T-helper 2 cell treated with Interferon-gamma antibody and Interleukin-4, amounts not matched to agents 5 μg/mL and 100 μg/mL, for 36 hours (primary cell): ENCODE measurements at places on chromosomes 2 and 18.

DNA sequence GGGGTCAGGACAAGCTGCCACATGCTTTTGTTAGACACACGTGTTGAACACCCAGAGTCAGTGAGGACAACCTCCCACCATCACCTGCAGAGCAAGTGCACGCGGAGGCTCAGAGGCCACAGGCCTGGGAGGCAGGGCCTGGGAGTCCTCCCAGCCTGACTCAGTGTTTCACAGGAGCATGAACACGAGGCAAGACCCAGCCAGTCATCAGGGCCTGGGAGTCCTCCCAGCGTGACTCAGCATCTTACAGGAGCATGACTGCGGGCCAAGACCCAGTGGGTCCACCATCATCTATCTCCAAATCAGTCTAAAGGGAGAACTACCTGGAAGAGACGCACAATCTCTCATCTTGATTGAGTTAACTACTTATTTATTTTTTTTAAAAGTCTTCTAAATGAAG lies 112.6 kb upstream of the PXDN start:
- no peaks in the 10 kb centered on the region for H3K4me1 ChIP-seq
- H3K27me3 ChIP-seq, result peaks cover 31% of the 10 kb centered on the region
- no peak for DNase-seq
- no peak overlapping the region for H3K27ac ChIP-seq

GRCh38 chr2:182101263-182101662 lies 115.6 kb downstream of the PPP1R1C start:
- H3K4me1 ChIP-seq, result no peaks in the 10 kb centered on the region
- peaks cover 2% of the 10 kb centered on the region for H3K27me3 ChIP-seq
- no peak for DNase-seq
- no peaks in the 10 kb centered on the region for H3K36me3 ChIP-seq

GRCh38 chr2:28981620-28982376 lies 700 bp downstream of the TOGARAM2 start:
- H3K27me3 ChIP-seq, result no peaks in the 10 kb centered on the region
- no peak overlapping the region for H3K27ac ChIP-seq
- DNase-seq, result no peak
- H3K4me1 ChIP-seq, result no peaks in the 10 kb centered on the region
- no peak overlapping the region for H3K4me3 ChIP-seq

DNA sequence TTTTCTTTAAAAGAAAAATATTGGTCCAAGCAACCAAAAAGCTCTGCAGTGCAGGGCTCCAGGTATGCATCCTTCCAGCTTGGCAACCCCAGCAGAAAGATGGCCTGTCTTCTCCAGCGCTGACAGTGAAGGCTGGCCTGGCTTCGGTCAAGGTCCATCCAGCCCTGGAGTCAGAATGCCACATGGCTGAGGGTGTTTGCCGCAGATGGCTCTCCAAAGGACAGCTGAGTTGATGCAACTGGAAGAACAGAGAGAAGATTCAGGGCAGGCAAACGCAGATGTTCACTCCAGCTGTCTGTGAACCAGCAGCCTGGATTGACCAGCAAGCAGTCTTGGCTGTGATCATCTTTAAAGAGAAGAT lies 51.4 kb downstream of the MARCO start:
- H3K4me1 ChIP-seq, result no peaks in the 10 kb centered on the region
- no peak for DNase-seq
- H3K27ac ChIP-seq, result no peak overlapping the region
- H3K4me3 ChIP-seq, result no peak overlapping the region

DNA sequence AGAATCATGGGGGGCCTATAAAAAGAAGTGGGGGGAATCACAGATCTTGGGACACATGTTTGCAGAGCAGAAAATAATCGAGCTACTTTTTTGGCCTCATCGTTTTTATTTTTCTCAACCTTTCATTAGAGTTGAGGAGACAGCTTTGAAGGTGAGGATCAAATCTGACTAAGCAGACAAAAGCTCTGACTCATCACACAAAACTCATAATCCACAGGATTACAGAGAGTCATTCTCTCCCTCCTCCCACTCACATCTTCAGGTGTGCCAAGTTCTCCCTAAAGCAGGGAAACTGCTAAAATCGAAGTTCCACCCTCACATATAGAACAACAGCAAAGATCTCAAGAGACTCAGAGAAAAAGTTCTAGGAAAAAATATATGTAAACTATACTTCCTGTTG lies 15.6 kb downstream of the BAZ2B start:
- H3K4me1 ChIP-seq, result no peaks in the 10 kb centered on the region
- H3K4me3 ChIP-seq, result no peak overlapping the region
- no peak overlapping the region for H3K27ac ChIP-seq
- H3K27me3 ChIP-seq, result no peaks in the 10 kb centered on the region

DNA sequence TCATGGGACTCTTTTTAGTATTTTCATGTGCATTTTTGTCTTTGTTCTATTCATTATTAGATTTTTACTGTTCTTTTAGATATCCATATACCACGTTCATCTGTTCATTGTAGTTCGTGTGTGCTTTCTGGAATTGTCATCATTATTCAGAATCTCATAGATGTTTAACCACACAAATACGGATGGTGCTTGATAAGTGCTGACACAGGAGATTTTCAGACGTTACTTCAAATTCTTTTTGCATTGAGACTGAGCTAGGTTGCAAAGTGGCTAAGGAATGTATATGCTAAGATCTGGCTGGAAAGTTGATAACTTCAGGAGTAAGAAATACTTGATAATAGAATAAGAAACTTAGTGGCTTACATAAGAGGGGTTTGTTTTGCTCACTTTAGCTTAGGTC lies 153.6 kb downstream of the CTNNA2 start:
- H3K4me3 ChIP-seq, result no peak overlapping the region
- H3K27ac ChIP-seq, result no peak overlapping the region
- no peak for DNase-seq
- no peaks in the 10 kb centered on the region for H3K27me3 ChIP-seq

DNA sequence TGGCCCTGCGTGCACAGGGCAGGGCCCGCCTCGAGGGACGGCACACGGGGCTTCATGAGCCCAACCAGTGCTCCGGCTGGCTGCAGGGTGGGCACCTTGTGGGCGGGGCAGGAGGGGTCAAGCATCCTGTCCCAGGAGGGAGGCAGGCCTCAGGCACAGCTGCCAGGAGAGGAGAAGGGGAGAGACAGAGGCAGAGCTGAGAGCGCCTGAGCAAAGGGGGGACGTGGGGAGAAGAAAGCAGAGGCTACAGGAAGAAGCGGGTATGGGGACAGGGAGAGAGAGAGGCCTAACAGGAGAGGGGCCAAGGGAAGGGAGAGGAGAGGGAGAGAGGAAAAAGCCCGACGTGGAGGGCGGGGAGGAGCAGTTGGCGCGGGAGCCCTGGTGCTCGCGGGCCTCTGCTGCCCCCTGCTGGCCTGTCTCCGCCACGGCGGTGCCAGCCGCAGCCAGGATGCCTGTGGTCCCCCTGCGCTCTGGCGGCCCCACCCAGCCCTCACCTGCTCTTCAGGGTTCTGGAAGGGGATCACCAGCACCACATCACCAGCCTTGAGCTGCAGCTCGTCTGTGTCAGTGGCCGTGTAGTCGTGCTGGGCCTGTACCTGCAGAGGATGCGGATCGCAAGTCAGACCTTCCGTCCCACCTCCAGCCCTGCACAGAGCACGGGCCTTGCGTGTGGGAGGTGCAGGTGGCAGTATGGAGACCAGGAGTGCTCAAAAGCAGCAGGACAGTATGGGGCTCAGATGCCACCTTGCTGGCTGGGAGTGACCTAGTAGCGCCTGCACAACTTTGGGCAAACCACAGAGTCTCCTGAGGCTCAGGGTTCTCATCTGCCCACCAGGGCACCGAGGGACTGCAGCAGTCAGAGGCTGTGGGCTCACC lies 56.8 kb downstream of the BIN1 start:
- no peak overlapping the region for H3K4me3 ChIP-seq
- H3K27me3 ChIP-seq, result no peaks in the 10 kb centered on the region
- H3K36me3 ChIP-seq, result peaks cover 12% of the 10 kb centered on the region
- DNase-seq, result peak; percentile 32
- no peaks in the 10 kb centered on the region for H3K4me1 ChIP-seq
- peak overlapping the region; percentile 55 for H3K27ac ChIP-seq

DNA sequence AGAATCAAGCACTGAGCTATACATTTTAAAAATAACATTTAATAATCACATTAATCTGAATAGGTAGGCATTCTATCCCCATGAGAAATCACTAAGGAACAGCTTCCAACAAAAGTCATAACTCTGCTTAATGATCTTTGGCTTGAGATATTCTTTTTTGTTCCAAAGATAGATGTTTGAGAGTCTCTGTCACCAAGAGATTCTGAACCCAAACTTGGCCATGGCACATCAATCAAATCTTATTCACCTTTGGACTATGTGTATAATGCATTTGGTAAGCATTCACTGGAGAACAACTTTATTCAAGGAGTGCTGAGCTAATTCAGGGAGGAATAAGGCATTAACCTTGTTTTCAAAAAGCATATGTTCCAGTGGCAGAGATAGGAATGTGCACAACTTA lies 743.3 kb downstream of the SLC4A3 start:
- H3K27me3 ChIP-seq, result no peaks in the 10 kb centered on the region
- H3K4me3 ChIP-seq, result no peak overlapping the region
- no peaks in the 10 kb centered on the region for H3K4me1 ChIP-seq
- H3K36me3 ChIP-seq, result no peaks in the 10 kb centered on the region

- no peaks in the 10 kb centered on the region for H3K36me3 ChIP-seq
- no peak overlapping the region for H3K4me3 ChIP-seq
- DNase-seq, result no peak
- peaks cover 2% of the 10 kb centered on the region for H3K27me3 ChIP-seq
- no peaks in the 10 kb centered on the region for H3K4me1 ChIP-seq
Measured at GRCh38 chr2:3108105-3108504, 269.5 kb downstream of the EIPR1 start.

GRCh38 chr2:195824478-195824877 lies 167.5 kb downstream of the SLC39A10 start:
- H3K4me3 ChIP-seq, result no peak overlapping the region
- peaks cover 3% of the 10 kb centered on the region for H3K27me3 ChIP-seq
- H3K36me3 ChIP-seq, result no peaks in the 10 kb centered on the region
- H3K27ac ChIP-seq, result no peak overlapping the region
- no peak for DNase-seq
- peaks cover 3% of the 10 kb centered on the region for H3K4me1 ChIP-seq

DNA sequence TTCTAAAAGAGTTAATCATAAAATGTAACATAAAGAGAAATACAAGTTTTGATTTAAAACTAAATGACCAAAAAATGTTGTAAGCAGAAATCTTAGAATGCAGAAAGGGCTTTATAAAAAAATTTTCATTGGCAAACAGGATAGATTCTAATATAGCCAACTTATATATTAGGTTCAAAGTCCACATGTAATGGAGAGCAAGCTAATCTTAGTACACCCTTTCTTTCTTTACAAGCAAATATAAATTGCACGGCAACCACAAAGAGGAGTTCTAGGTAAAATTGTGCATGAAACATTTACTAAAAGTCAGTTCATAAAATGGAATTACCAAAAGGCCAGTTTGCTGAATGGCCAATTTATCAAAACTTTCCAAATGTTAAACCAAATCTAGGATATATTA lies 130.6 kb downstream of the NOL4 start:
- H3K27ac ChIP-seq, result no peak overlapping the region
- H3K4me3 ChIP-seq, result no peak overlapping the region
- DNase-seq, result no peak
- H3K27me3 ChIP-seq, result no peaks in the 10 kb centered on the region

- no peak overlapping the region for H3K4me3 ChIP-seq
- no peak overlapping the region for H3K27ac ChIP-seq
- H3K36me3 ChIP-seq, result no peaks in the 10 kb centered on the region
- no peak for DNase-seq
Measured at GRCh38 chr2:137747509-137747908, 216.8 kb upstream of the HNMT start.

DNA sequence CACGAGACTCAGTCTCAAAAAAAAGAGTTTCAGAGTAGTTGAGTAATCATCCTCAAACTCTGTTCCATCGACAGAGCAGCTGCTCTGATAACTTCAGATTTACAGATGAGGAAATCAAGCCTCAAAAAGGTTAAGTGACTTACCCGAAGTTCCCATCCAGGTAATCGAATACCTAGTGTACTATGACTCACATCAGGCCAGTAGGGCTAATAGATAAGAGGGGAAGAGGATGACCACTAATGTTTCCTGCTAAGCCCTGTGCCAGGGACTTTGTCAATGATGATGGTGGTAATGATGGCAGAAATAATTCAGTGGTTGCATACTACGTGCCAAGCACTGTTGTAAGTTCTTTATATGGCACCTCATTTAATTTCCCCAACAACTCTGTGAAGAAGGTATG lies 80.9 kb downstream of the PLB1 start:
- H3K36me3 ChIP-seq, result peaks cover 1% of the 10 kb centered on the region
- DNase-seq, result no peak
- H3K4me1 ChIP-seq, result peaks cover 1% of the 10 kb centered on the region
- no peaks in the 10 kb centered on the region for H3K27me3 ChIP-seq
- H3K4me3 ChIP-seq, result no peak overlapping the region
- no peak overlapping the region for H3K27ac ChIP-seq

- H3K4me1 ChIP-seq, result no peaks in the 10 kb centered on the region
- H3K36me3 ChIP-seq, result no peaks in the 10 kb centered on the region
- no peak overlapping the region for H3K4me3 ChIP-seq
- no peak overlapping the region for H3K27ac ChIP-seq
- no peak for DNase-seq
Measured at GRCh38 chr18:80103231-80103630, 5.8 kb upstream of the ADNP2 start.

DNA sequence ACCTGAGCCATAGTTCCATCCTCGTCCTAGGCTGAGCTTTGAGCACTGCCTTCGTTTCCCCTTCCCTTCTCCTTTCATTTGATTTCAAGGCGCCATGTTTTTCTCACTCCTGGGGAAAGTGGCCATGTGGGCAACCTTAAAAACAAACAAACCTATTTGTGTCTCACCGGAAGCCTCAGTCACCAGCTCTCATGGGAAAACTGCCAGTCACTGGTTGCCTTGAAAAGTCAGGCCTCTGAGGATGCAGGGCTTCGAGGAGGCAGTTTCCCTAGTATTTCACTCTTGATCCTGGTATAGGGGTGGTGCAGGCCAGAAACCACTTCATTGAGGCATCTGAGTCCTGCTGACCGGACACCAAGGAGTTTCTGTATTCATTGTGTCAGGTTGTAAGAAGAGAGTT lies 59.2 kb upstream of the TRIB2 start:
- peaks cover 6% of the 10 kb centered on the region for H3K27me3 ChIP-seq
- no peak overlapping the region for H3K4me3 ChIP-seq
- H3K27ac ChIP-seq, result no peak overlapping the region
- DNase-seq, result no peak
- H3K36me3 ChIP-seq, result peaks cover 1% of the 10 kb centered on the region

DNA sequence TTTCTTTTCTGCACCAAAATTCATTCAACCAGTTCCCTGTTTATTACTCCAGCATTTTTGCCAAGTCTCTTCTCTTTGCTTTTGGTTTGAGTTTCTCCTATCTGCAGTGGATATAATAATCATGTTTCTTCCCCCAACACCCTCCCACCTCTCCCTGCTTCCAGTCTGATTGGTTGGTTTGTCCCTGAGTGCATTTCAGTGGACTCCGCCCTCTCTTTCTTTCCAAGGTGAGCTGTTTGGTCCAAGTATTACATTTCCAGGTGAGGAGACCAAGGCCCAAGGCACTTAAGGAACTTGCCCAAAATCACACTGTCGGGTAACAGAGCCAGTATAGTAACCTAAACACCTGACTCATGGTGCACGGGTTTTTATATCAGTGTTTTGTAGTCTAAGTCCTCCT lies 17.7 kb downstream of the MRO start:
- H3K4me1 ChIP-seq, result no peaks in the 10 kb centered on the region
- no peak overlapping the region for H3K4me3 ChIP-seq
- no peak overlapping the region for H3K27ac ChIP-seq
- no peaks in the 10 kb centered on the region for H3K36me3 ChIP-seq

GRCh38 chr18:44713435-44713834 lies 32.7 kb downstream of the SETBP1 start:
- H3K27ac ChIP-seq, result no peak overlapping the region
- peaks cover 46% of the 10 kb centered on the region for H3K4me1 ChIP-seq
- no peak overlapping the region for H3K4me3 ChIP-seq
- no peak for DNase-seq
